ENCODE measurements at places on chromosomes 7 and 10.

- DNase-seq = no peak
Measured at GRCh38 chr7:155685070-155685790, 40.8 kb downstream of the RBM33 start.

GRCh38 chr10:29081951-29082685 is 206.8 kb upstream of the LYZL1 start:
- no peak for DNase-seq

GRCh38 chr7:77420986-77421672 is 5.0 kb upstream of the GSAP start:
- DNase-seq = no peak

DNA sequence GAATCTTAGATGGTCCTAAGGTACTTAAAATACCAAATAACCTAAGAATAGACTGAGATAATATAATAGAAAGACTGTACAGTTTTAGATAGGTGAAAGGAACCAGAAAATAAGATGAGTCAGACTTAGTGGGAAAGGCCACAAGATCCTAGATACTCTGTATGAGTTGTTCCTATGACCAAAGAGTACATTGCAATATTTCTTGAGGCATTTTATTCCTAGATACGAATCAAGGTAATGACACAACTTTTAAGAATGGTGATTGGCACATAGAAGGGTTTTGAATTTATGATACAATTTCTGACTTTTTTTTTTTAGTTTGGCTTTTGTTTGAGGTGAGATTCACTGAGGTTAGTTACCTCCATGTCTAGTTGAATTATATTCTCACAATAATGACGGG is 30.2 kb downstream of the MGAM start:
- DNase-seq = no peak

DNA sequence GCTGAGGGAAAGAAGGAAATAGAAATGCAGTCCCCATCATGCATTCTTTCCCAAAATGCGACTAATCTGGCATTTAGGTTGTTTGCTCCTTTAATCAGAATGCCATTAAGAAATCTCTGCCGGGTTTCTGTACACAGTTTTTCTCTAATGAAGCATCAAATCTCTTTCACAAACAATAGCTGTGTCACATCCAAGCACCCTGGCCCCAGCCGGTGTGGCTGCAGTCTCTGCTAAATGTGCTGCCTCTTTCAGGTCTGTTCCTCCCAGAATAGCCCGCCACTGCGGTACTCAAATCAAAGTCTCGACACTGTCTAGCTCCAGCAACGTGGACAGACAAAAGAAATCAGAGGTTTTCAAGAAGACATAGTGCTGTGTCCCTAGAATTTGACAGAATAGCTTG is 343.8 kb downstream of the KCNMA1 start:
- no peak for DNase-seq

DNA sequence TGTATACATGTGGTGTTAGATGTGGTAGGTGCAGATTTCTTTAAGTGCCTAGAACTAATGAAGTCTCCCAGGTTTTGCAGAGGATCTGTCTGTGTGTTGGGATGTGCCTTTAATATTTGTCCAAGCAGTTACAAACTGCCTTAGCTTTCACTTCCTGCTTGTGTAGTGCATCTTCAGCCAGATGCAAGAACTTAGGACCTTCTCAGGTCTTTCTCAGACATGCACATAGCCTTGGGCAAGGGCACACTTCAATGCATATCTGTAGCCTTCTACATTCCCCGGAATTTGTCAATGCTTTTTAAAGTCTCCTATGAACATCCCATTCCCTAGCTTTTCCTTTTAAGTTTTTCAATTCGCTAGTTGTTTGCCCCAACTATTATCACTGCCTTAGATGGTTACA is 47.2 kb upstream of the SLC39A12 start:
- no peak for DNase-seq

DNA sequence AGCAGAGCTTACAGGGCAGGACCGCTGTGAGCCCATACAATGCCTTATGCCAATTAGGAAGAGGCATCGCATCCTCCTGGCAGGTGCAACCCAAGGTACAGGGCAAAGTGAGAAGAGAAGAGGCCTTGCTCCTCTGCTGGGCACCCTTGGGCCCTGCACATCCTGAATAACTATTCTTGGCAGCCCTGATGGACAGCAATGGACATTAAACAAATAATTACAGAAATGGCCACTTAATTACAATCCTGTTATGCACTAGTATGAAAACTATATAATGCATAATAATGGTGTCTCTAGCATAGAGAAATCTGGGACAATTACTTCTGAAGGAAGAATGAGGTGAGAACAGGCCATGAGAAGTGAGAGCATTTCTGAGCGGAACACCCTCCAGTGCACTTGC is 83.5 kb downstream of the PLPP4 start:
- DNase-seq = no peak

DNA sequence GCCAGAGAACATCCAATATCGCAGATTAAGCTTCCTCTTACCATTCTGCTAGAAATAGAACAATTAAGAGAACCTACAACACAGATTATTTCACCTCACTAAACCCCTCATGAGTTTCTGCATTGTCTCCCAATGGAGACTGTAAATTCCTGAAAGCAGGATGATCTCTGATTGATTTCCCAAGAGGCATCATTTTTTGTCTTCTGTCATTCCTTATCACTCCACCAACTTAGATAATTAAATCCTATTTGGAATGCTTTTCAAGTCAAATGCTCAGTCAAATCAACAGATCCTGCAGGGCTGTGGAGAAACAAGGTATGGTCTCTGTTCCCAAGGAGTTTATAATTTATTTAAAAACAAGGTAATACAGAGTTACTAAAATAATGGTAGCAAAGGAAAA is 161.5 kb downstream of the MTERF1 start:
- no peak for DNase-seq

DNA sequence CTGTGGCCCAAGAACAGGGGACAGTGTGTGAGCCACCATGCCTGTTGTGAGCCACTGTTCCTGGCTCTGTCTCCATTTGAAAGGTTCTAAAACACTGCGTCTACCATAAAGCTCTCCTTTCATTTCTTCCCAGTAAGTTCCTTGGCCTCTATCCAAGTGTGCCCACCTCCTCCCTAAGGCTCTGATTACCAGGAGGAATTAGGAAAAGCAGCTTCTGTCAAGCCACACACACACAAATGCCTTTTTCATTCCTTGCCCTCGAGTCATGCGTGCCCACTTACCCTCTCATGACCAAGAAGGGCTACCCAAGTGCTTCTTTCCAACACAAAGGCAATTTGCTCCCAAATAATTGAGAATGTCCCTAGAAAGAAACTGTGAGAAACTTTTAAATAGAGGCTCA is 70.8 kb upstream of the PARD3 start:
- DNase-seq = no peak

- no peak for DNase-seq
Measured at GRCh38 chr10:70546584-70546983, 56.0 kb downstream of the PRF1 start.

- no peak for DNase-seq
Measured at GRCh38 chr10:94402204-94402842, at the start of gene TBC1D12. Gene TBC1D12 (plus strand): TSS chr10:94402541. CDS start chr10:94402614, 73 bp downstream.

DNA sequence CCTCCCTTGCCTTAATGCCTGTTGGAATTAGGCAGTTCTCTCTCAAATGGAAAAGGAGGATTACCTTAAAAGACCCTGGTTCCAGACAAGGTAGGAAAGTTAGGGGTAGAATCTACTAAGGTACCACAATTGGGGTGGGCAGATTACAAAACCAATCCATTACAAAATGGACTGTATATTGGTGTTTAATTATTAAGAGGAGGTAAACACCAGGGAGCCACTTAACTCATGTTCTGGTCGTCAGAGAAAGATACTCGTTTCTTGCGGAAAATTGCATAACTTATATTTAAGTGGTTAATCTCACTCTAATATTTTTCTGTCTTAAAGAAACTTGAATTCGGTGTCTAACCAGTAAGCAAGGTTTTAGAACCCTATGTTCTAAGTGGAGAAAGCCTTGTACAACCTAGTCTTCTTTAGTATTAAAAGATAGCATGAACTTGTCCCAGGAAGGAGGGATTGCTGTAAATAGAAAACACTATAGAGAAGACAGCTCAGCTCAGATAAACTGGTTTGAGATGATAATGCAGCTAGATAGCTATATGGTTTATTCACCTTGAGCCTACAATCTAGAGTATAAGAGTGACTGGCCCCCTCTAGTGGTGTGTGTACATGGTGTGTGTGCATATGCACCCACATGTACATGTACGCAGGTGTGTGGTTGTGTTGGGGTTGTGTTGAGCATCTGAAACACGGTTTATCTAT is 58.0 kb upstream of the STRIP2 start:
- DNase-seq = peak; percentile 5

DNA sequence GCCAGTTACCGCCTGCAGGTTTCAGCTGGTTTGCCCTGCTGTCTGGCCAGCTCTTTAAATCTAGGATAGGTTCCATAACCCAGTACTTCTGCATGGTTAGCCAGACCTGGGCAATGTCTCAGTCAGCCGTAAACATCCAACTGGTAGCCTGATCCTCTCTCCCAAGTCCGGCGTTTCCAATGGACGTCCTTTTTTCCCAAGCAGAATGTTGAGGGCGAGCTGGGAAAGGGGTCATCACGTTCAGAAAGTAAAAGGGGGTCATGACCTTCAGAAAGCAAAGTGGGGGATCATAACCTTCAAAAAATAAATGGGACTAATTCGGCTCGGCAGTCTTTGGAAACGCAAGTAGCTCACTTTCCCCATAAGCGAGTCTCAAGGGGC is 430 bp downstream of the PON3 start:
- no peak for DNase-seq

DNA sequence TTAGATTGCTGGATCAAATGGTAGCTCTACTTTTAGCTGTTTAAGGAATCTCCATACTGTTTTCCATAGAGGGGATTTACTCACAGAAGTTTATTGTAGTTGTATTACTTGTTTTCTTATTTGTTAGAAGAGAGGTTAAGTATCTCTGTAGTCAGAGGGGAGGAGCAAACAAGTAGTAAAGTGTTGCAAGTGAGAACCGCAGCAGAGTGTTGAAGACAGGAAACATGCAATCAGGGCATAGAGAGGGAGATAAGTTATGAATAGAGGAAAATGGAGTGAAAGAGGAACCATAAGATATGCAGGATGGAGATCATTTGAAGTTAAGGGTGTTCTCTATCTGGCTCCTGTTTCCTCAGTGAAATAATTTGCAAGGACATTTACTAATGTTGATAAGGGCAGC is 331.4 kb upstream of the TMEM229A start:
- no peak for DNase-seq

- DNase-seq = no peak
Measured at GRCh38 chr10:62618576-62619412, 185.7 kb upstream of the ADO start.

DNA sequence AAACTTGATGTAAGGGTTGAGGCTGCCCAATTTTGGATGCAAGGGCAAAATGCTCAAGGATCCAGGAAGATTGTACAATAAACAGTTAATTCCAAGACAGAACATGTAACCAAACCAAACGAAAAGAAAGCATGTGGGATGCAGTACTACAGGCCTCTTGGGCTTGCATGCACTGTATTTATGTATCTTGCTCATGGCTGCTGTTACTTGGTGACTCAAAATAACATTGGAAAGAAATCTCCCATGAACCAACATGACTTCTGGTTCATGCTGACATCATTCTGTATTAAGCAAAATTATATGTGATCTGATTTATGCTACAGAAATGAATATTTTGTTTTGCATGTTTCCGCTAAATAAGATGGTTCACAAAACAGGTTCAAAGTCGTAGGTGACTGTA is 65.9 kb upstream of the FZD1 start:
- no peak for DNase-seq

DNA sequence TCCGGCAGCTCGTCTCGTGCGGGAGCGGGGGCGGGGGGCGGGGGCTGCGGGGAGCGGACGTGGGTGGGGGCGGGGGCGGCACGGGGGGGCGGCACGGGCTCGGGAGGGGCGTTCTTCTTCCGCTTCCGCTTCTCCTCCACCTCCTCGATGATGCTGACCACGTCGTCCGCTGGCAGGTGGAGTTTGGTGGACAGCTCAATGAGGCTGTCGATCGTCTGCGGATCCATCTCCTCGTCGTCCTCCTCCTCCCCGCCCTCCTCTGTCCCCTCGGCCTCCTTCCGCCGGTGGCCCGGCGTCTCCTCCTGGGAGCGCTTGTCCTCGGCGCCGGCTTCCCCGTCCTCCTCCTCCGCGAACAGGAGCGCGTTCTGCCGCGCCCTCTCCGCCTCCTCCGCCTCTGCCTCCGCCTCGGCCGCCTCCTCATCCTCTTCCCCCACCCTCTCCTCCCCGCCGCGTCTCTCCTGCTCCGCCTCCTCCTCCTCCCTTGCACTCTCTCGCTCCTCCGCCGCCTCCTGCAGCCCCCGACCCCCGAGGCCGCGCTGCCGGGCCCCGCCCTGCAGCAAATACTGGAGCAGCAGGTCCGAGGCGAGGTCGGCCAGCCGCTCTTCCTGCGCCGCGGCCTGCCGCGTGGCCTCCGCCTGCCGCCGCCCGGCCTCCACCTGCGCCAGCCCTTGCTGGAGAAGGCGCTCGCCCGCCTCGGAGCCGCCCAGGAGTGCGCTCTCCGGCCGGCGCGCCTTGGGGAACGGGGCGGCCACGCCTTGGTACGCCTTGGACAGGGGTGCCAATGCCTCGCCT is 1.9 kb downstream of the VGF start:
- DNase-seq = no peak

GRCh38 chr10:113138937-113139585 is 189.0 kb downstream of the TCF7L2 start:
- no peak for DNase-seq

GRCh38 chr10:112815269-112816032 is 134.6 kb upstream of the TCF7L2 start:
- DNase-seq = no peak

DNA sequence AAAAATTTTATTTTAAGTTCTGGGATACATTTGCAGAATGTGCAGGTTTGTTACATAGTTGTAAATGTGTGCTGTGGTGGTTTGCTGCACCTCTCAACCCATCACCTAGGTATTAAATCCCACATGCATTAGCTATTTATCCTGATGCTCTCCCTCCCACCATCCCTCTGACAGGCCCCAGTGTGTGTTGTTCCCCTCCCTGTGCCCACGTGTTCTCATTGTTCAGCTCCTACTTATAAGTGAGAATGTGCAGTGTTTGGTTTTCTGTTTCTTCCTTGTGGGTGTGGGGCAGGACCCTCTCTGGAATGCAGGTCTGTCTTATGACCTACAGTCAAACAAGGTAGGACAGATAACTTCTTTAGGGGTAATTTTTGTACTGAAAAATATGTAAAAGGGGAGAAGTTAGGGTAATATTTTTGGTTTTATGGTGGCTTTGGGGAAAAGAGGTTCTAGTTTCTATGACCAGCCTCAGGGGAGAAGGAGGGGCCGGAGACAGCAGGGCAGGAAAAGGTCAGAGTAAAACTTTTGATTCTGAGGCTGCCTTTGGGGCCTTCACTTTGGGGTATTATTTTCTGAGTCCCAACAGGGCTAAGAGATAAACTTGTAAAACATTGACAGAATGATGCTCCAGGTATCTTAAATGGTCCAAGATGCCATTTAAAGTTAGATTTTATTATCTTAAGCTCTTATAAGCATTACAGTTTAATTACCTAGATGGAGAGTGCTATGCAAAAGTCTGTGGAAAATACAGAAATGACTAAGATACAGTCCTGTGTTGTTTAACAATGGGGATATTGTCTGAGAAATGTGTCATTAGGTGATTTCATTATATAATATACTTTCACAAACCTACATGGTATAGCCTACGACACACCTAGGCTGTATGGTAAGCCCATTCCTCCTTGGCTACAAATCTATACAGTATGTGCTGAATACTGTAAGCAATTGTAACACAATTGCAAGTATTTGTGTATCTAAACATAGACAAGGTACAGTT is 354.8 kb downstream of the ABCA13 start:
- DNase-seq = no peak

All from stimulated activated CD8-positive, alpha-beta memory T cell treated with anti-CD3 and anti-CD28 coated beads, Interleukin-15, amount 100 ng/mL, for 1 hour (primary cell).